ENCODE measurements at places on chromosomes 2 and 18.
A peak's percentile ranks its signal among the peaks of the same experiment; 100 is the strongest.

DNA sequence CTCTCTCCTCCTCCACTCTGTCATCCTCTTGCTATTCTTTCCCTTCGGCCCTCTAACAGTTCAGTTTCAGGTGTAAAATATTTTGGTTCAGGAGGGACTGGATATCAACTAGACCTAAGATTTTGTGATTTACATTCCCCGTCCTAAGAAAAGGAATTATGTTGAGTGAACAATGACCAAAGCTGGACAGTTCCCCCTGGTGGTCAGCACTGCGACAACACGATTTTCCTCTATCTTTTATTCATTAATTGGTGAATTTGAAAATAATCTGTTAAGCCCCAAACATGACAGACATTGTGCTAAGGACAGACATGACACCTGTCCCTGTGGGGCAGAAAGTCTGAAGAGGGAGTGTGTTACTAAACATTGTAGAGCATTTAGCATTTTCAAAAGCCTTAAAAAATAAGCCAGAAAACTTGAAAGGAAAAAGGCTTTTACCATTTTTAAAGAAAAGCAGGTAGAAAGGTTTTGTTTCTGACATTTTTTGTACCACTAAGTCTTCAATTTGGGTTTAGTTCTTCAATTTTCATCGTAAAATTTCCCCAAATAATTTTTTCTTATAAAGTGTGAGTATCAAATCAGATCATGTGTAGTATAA is 28.4 kb upstream of the GTF2A1L start:
- DNase-seq, result no peak

- DNase-seq, result no peak
These were observed 290.8 kb downstream of the PRKCE start for GRCh38 chr2:45942237-45942738.

GRCh38 chr2:23394700-23395099 is 9.7 kb downstream of the KLHL29 start:
- DNase-seq, result no peak

- no peak for DNase-seq
These were observed 16.4 kb upstream of the LPIN2 start for GRCh38 chr18:3029215-3029952.

GRCh38 chr2:63692002-63692606 is 103.3 kb downstream of the MDH1 start:
- no peak for DNase-seq

GRCh38 chr2:220665108-220665471 is 907.0 kb downstream of the EPHA4 start:
- DNase-seq, result no peak

- no peak for DNase-seq
These were observed 18.9 kb downstream of the REV1 start for GRCh38 chr2:99470957-99471356.

DNA sequence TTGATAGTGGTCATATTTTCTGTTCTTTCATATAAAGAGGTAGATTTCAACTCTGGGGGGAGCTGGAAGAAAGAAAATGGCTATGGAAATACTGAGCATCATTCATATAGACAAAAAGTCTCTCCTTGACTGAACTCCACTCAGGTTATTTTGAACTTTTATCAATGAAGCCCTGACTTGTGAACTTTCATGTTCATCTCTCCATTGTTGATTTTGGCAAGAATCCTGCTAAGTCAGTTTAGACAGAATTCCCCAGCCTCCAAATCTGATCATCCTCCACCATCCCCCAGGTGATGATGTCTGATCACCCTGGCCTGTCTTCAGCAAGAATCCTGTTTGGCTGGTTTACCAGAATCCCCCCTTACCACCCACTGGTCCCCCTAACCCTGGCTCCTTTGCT is 395.0 kb downstream of the NCKAP5 start:
- no peak for DNase-seq

DNA sequence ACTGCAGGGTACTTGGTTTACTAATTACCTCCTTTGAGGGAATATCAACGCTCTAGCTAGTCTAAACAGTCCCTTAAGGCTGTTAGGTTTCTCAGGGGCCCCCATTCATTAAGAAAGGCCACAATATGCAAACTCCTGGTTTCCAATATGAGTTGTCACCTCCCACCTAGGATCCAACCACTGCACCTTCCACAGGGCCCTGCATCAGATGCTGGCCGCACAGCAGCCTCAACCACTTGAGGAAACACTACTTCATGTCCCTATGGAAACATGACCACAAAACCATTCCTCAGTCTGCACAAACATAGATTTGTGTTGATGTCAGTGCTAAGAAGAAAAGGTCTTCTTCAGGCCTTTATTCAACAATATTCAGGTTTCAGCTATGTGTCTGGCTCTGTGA is 40.9 kb downstream of the STAT4 start:
- no peak for DNase-seq

DNA sequence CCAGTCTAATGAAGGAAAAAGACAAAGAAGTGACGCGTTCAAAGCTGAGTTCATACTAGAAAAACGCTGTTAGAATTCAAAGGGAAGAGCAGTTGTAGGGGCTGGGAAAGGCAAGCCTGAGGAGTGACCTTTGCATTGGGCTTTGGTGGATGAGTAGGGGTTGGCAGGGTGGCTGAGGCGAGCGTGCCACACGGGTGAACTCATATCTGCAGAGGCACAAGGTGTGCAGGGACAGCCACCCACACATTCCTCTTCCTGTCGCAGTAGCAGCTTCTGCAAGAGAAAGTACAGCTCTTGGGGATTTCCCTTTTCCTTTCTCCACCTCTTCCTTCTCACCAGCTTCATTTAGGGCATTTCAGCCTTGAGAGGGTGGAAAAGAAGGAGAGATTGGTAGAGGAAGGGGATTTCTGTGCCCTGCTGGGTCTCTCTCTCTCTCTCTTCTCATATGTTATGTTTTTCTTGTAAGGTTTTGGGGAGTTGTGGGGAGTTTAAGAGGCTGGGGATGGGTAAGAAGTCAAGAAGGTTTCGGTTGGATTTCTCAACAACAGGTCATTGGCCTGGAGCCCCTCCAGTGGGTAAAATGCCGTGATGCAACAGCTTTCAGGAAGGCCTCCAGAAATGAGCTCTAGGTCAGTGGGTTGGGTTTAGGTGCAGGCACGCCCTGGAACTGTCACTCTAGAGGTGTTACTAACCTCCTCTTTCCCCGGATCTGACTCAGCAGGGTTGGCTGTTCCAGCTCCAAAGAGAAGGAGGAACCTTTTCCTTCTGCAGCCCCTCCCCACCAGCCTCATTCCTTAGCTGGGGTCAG is 40.1 kb downstream of the ODC1 start:
- peak; percentile 49 for DNase-seq

DNA sequence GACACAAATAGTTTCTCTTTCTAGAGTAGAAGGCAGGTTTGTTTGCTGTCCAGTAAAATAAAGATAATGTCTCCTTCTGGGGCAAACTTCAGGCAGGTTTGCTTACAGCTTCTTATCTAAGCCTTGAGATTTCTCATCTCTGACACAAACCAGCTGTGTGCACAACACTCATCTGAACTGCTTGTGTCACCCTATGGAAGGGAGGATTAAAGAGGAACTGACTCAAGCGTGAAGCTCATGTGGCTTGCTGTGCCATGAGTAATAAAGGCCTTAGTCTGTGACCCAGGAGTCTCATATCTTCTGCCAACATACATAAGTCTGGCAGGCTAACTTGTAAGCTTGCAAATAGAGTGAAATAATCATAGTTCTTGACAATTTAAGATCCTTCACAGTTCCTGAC is 24.2 kb upstream of the CPO start:
- no peak for DNase-seq

DNA sequence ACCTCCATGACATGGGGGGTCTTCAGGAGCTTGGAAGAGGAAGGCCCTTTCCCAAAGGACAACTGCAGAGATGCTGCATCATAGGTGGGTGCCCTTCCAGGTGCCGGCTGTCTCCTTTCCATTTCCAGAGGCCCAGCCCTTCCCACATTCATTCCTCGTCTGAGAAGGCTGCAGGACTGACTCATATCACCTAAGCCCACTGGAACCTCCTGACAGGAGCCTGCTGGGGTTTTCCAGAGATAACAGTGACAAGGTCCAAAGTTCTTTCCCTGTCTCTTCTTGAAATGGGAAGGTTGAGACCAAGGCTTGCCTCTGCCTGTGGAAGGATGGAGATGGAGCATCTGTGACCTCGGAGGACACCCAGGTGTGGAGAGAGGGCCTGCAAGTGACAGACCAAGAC is 3.6 kb upstream of the PRSS56 start:
- no peak for DNase-seq

GRCh38 chr2:191612496-191612895 is 65.4 kb upstream of the NABP1 start:
- DNase-seq, result no peak

- no peak for DNase-seq
These were observed 266.5 kb downstream of the TCF4 start for GRCh38 chr18:55321265-55322177.

GRCh38 chr2:169507698-169508097 is 1.8 kb upstream of the KLHL41 start:
- DNase-seq, result no peak

DNA sequence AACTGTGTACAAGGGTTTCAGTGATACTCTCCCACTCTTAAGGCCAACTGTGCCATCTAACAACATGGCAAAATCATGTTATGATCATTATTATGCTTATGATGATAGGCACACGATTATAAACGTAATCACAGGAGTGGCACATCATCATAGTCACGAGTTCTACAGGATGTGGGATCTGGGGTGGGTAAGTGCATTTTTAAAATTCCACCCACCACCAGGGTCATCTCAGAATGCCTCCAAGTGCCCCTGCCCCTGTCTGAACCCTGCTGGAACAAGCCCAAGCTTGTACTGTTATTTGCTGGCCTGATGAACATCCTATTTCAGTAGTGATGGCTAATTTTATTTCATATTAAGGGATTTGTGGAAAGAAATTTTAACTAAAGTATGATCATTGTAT is 117.8 kb downstream of the PTPRM start:
- DNase-seq, result no peak

GRCh38 chr18:44802508-44802907 is 121.8 kb downstream of the SETBP1 start:
- no peak for DNase-seq

DNA sequence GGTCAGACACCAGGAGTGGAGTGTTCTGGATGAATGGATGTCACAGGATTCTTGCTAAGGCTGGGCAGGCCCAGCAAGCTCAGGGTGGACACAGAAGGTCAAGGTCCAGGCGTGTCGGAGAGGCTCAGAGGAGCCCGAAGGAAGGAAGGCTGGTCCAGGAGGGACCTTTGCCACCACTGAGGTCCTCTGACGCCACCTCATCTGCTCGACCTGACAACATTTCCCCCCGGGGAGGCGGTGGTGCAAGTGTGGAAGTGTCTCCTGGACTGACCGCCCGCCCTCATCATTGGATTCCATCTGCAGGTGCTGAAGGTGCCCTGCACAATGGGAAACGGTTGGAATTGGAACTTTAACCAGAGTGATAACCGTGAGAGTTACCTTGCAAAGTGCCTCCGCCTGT is 124.6 kb downstream of the RTP5 start:
- DNase-seq, result no peak

- DNase-seq, result no peak
These were observed 1210.3 kb upstream of the ZEB2 start for GRCh38 chr2:145729993-145730770.

DNA sequence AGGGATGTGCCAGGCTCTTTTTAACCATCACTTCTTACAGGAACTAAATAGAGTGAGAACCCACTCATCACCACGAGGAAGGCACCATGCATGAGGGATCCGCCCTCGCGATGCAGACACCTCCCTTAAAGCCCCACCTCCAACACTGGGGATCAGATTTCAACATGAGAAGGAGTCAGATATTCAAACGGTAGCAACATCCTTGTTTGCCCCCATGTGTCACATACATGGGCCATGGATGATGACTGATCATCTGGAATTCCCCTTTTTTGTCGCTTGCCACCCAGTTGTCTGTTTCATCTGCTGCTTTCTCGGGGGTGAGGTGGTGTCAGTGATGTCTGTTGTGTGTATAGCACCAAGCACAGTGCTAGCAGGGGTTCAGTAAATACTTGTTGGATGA is 57.9 kb downstream of the NCK2 start:
- DNase-seq, result peak; percentile 71

GRCh38 chr2:6971502-6971901 is 54.3 kb downstream of the RNF144A start:
- DNase-seq, result no peak

DNA sequence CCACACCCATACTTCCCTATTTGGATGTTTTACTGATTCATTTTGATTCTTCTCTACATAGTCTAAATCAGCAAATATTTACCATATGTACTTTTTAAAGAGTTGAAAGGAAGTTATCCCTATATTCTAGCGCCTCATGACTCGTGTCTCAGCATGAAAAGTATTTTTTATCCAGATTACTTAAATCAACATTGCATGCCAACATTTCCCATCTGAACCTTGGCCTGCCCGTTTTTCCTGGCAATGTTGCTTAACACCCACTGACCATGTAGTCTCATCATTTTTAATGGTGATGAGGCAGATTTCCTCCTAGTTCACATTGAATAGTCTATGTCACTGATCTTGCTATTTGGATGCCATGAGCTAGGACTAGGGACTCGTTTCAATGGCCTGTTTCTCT is 13.2 kb upstream of the SCYGR5 start:
- no peak for DNase-seq

GRCh38 chr2:33275689-33276444 is 200.6 kb upstream of the RASGRP3 start:
- peak; percentile 28 for DNase-seq

GRCh38 chr18:23824669-23825068 is 135.4 kb downstream of the LAMA3 start:
- DNase-seq, result no peak

DNA sequence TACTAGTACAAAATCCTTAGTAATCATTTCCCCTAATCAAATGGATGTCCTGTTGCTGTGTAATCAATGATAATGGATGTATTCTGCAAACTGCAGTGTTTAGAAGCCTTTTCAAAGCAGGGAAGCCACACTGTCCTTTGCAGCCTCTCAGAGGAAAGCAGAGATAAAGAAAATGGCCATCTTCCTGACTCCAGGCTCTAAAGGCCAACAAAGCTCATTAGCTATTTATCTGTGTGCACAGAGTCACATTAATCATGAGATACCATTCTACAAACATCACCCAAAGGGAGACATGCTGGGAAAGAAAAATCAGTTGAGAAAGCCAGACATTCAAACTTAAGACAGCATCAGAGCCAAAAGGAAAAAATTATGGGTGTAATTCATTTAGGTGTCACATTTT is 165.0 kb downstream of the RAD51AP2 start:
- no peak for DNase-seq

GRCh38 chr2:71605173-71605641 is 151.8 kb downstream of the DYSF start:
- DNase-seq, result no peak

- DNase-seq, result no peak
These were observed 129.3 kb upstream of the CCDC150 start for GRCh38 chr2:196510246-196510645.

GRCh38 chr2:98205889-98206288 is 118.9 kb downstream of the VWA3B start:
- DNase-seq, result no peak

GRCh38 chr2:107529146-107529545 is 297.5 kb upstream of the RGPD4 start:
- DNase-seq, result no peak

- DNase-seq, result no peak
These were observed 51.3 kb downstream of the C2orf76 start for GRCh38 chr2:119315241-119315925.

- no peak for DNase-seq
These were observed 901.0 kb downstream of the TSN start for GRCh38 chr2:122656403-122656802.

Data from T-cell (primary cell).